Thyroid gland (tissue), 4 donors: ENCODE measurements at places on chromosomes 3 and 15. TPM values are rescaled to one million over a fixed set of nuclear protein-coding genes. Genes with fewer than 3 reads are reported as not detected.
A peak's percentile ranks its signal among the peaks of the same experiment; 100 is the strongest.

CADM2 gene
- total RNA-seq, result 4.0 TPM

TADA3 gene
- total RNA-seq, result 88.4 TPM

CASR gene
- under 0.01 TPM for total RNA-seq

TJP1 gene
- total RNA-seq, result 108 TPM

MOBP gene
- total RNA-seq, result not detected

ISG20 gene
- 46.3 TPM for total RNA-seq

- H3K4me3 ChIP-seq, result no peak overlapping the region
- H3K27ac ChIP-seq, result no peak overlapping the region
- DNase-seq, result no peak
Measured at GRCh38 chr3:30107531-30107930, 498.9 kb upstream of the TGFBR2 start.

- no peak overlapping the region for H3K27ac ChIP-seq
- no peak overlapping the region for H3K4me3 ChIP-seq
- H3K4me1 ChIP-seq, result no peaks in the 10 kb centered on the region
Measured at GRCh38 chr15:89616228-89616627, 39.0 kb downstream of the KIF7 start.

DNA sequence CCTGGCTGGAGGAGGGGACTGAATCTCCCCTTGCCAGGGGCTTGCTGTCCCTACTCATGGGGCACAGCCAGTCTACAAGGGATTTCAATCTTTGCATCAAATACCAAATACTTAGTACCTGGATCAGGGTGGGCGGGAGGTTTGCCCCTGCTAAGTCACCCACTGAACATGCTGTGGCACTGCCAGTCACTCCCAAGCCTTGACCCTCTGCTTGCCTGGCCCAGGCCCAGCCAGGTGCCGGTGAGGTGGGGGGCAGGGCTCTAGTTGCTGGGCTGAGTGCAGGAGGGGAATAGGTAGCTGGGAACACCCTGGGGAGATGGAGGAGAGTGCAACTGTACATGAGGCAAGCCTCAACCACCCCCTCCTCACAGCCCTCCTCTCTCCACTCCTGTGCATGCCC lies 136.3 kb upstream of the LRTM1 start:
- DNase-seq, result no peak
- H3K27ac ChIP-seq, result no peak overlapping the region
- H3K4me3 ChIP-seq, result no peak overlapping the region
- no peaks in the 10 kb centered on the region for H3K27me3 ChIP-seq
- no peaks in the 10 kb centered on the region for H3K36me3 ChIP-seq

DNA sequence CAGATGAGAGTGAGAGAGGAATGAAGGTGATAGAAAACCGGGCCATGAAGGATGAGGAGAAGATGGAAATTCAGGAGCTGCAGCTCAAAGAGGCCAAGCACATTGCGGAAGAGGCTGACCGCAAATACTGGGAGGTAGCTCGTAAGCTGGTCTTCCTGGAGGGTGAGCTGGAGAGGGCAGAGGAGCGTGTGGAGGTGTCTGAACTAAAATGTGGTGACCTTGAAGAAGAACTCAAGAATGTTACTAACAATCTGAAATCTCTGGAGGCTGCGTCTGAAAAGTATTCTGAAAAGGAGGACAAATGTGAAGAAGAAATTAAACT lies 88.9 kb downstream of the EOMES start:
- no peaks in the 10 kb centered on the region for H3K27me3 ChIP-seq
- no peaks in the 10 kb centered on the region for H3K4me1 ChIP-seq
- no peaks in the 10 kb centered on the region for H3K36me3 ChIP-seq
- no peak for DNase-seq

GRCh38 chr15:66994927-66995656 lies 70.3 kb upstream of the SMAD3 start:
- no peak for DNase-seq
- no peak overlapping the region for H3K4me3 ChIP-seq
- H3K36me3 ChIP-seq, result no peaks in the 10 kb centered on the region
- no peaks in the 10 kb centered on the region for H3K4me1 ChIP-seq

DNA sequence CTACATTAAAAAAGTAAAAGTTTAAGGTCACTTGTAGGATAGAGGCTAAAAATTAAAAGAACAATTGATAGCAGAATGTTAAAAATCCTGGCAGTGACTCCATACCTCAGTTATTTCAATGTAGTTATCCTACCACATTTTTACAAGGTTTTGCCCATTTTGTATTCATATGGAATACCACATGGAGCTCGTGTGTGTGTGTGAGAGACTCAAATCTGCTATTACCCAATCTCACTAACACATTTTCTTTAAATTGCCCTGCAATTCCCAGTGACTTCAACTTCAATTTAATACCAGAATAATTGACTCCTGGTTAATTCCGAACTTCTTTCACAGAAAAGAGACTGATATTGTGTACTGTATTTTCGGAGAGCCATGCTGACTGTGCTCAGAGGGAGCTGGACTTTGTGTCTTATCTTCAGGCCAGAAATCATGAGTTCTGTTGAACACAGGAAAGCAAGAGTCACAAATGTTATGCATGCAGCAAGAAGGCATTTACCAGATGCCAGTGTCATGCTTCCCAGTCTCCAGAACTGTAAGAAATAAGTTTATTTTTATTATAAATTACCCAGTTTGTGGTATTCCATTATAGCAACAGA lies 529.0 kb upstream of the NECTIN3 start:
- H3K4me1 ChIP-seq, result no peaks in the 10 kb centered on the region
- no peaks in the 10 kb centered on the region for H3K27me3 ChIP-seq
- H3K4me3 ChIP-seq, result no peak overlapping the region
- no peak for DNase-seq

GRCh38 chr3:153673853-153674252 lies 447.3 kb upstream of the ARHGEF26 start:
- no peak for DNase-seq
- no peaks in the 10 kb centered on the region for H3K36me3 ChIP-seq
- no peak overlapping the region for H3K27ac ChIP-seq
- no peaks in the 10 kb centered on the region for H3K27me3 ChIP-seq

DNA sequence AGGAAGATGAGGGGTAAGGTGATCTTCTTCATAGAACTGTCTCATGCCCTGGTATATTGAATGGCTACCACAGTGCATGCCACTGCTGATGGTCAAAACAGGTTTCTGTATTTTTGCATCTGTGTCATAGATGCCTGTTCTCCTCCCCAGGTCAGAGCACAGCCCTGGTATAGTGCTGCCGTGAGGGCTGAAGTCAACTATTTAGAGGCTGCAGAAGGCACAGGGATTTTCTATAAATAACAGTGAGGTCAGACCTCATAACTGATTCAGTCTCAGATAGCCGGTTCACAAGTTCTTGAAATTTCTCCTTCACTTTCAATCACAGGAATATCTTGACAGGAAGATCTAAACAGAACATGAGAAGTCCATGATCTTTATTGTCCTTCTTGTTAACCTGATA lies 99.2 kb upstream of the NUDT16 start:
- H3K27ac ChIP-seq, result no peak overlapping the region
- H3K4me1 ChIP-seq, result peaks cover 24% of the 10 kb centered on the region
- no peak for DNase-seq
- H3K27me3 ChIP-seq, result no peaks in the 10 kb centered on the region
- H3K4me3 ChIP-seq, result no peak overlapping the region

GRCh38 chr3:163605915-163606314 lies 1472.4 kb downstream of the SI start:
- no peaks in the 10 kb centered on the region for H3K36me3 ChIP-seq
- no peak for DNase-seq
- H3K4me3 ChIP-seq, result no peak overlapping the region
- no peaks in the 10 kb centered on the region for H3K4me1 ChIP-seq
- H3K27ac ChIP-seq, result no peak overlapping the region

DNA sequence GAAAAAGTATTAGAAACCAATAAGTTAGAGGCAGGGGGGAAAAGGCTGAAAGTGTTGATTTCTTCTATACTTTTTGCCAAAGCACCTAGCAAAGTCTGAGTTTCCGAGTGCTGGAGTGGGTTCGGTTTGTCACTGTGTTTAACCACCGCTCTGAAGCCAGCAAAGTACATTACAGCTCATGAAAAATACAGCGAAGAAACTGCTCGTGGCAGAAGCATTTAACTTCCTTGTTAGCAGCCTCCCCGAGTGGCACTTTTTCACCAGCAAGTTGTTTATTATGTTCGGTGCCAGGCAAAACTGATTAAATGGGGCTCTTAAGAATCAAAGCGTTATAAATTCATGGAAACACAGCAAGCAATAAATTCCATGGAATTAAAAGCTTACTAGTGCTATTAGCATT lies 313.6 kb downstream of the FOXP1 start:
- no peak overlapping the region for H3K4me3 ChIP-seq
- H3K27me3 ChIP-seq, result no peaks in the 10 kb centered on the region
- no peaks in the 10 kb centered on the region for H3K36me3 ChIP-seq
- no peak for DNase-seq
- H3K4me1 ChIP-seq, result peaks cover 8% of the 10 kb centered on the region
- no peak overlapping the region for H3K27ac ChIP-seq

DNA sequence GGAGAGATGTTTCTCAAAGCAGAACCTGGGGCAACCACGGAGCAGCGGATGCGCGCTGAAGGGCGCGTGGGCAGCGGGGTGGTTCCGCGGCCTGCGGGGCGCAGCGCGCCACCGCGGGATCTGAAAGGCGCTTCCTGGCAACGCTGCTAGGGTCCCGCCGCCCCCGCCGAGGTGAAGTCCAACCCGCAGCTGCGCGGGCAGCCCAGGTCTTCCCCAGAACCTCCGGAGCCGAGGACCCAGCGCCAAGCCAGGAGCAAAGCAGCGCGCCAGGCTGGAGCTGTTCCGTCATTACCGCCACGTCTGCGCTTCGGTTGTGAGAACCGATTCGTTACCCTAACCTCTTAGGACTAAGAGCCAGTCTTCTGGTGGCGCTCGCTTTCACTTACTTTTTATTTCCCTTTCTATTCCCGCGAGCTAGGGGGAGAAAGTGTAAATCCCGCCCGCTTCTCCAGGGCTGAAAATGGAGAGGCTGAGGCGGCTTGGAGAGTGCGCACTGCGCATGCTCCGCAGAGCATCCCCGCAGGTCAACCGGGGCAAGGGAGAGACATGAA lies 3.2 kb upstream of the GABRG3 start:
- no peaks in the 10 kb centered on the region for H3K27me3 ChIP-seq
- H3K4me3 ChIP-seq, result no peak overlapping the region
- H3K4me1 ChIP-seq, result no peaks in the 10 kb centered on the region
- no peaks in the 10 kb centered on the region for H3K36me3 ChIP-seq

DNA sequence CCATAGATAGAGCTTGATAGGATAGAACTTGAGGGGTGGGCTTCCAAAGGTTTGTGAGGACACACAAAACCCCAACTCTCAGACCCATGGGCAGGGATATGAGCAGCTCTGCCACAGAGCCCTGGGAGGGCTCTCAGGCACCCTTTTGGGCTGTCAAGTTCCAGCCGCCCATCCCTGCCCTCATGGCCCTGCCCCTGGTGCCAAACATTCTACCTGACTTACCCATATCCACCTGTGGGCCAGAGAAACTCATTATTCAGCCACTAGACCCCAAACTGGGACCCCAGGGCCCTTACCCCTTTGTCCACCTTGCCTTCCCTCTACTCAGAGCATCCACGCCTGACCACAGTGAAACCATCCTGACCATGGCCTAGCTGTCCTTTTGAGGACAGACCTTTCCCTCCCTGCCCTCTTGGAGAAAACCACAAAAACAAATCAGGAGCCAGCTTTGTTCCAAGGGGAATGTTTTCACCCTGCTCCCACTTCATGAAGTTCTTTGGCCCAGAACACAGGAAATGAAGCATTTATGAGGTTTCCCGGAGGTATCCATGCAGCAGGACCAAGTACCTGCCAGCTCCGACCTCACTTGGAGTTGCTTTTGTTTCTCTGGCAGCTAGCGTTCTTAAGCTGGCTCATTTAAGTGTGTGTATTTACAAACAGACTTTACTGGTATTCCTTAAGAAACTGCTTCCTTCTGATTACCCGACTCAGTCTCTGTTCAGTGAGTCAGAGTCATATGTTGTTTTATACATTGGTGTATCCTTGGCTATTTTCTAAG lies 34.2 kb upstream of the GALNT15 start:
- H3K4me1 ChIP-seq, result peaks cover 15% of the 10 kb centered on the region
- H3K27ac ChIP-seq, result peak overlapping the region; percentile 83
- no peak overlapping the region for H3K4me3 ChIP-seq
- H3K27me3 ChIP-seq, result no peaks in the 10 kb centered on the region

DNA sequence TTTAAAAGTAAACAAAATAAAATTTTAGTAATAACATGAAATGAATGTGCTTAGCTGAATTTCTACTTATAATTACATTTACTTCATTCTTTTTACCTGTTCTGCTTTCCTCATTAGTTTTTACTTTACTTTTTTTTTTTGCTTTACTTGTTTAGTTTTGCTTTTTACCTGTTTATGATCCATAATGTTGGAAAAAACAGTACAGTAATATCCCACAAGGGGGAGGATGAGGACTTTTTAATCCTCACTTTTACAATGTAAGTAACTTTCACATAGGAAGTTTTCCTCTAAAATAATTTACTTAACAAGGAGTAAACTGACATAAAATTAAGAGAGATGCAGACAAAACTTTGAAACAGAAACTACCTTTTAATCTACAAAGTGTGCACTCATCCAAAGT lies 268.7 kb downstream of the TBC1D5 start:
- no peaks in the 10 kb centered on the region for H3K27me3 ChIP-seq
- no peaks in the 10 kb centered on the region for H3K4me1 ChIP-seq
- H3K36me3 ChIP-seq, result no peaks in the 10 kb centered on the region

- DNase-seq, result no peak
- no peak overlapping the region for H3K4me3 ChIP-seq
- peaks cover 21% of the 10 kb centered on the region for H3K4me1 ChIP-seq
Measured at GRCh38 chr3:194772241-194773000, 86.7 kb downstream of the FAM43A start.

- H3K4me1 ChIP-seq, result peaks cover 6% of the 10 kb centered on the region
- DNase-seq, result no peak
- H3K27ac ChIP-seq, result no peak overlapping the region
Measured at GRCh38 chr15:63291507-63291906, 14.1 kb downstream of the APH1B start.

GRCh38 chr3:72665701-72666446 lies 182.4 kb downstream of the SHQ1 start:
- no peak overlapping the region for H3K4me3 ChIP-seq
- no peaks in the 10 kb centered on the region for H3K27me3 ChIP-seq
- H3K27ac ChIP-seq, result no peak overlapping the region
- H3K36me3 ChIP-seq, result no peaks in the 10 kb centered on the region
- DNase-seq, result peak; percentile 21

DNA sequence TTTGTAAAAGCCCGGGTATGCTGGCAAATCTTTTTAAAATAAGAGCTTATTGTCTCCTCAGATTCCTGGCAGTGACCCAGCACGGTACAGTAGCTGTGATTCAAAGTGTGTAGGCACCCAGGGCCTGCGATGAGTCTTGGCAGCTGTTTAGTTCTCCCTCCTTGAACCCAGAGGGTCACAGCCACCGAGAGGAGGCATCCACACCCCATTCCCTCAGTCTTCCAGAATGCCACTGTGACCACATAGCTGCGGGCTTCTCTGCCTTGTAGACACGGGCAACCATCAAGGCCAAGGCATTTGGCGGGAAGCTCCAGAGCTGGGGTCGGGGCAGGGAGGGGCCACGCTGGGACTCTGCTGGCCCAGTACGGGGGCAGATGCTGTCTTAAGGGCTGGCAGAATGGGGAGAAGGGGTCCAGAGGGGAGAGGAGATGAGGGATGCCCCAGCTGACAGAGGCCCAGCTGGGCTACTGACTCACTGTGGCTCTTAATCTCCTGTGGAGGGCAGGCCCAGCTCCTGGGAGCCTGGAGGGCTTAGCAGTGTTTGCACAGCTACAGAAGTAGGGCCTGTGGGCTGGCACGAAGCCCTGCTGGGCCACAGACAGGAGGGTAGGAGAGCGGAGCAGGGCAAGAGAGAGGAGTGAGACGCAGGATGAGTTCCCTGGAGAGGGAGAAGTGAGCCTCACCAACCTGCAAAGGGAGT lies 68.8 kb upstream of the DLG1 start:
- peak overlapping the region; percentile 75 for H3K27ac ChIP-seq
- H3K4me3 ChIP-seq, result no peak overlapping the region
- peaks cover 55% of the 10 kb centered on the region for H3K4me1 ChIP-seq
- peak; percentile 94 for DNase-seq
- no peaks in the 10 kb centered on the region for H3K36me3 ChIP-seq
